Activated CD8-positive, alpha-beta memory T cell treated with anti-CD3 and anti-CD28 coated beads for 1 hour (primary cell): ENCODE measurements at places on chromosomes 12 and 14.

DNA sequence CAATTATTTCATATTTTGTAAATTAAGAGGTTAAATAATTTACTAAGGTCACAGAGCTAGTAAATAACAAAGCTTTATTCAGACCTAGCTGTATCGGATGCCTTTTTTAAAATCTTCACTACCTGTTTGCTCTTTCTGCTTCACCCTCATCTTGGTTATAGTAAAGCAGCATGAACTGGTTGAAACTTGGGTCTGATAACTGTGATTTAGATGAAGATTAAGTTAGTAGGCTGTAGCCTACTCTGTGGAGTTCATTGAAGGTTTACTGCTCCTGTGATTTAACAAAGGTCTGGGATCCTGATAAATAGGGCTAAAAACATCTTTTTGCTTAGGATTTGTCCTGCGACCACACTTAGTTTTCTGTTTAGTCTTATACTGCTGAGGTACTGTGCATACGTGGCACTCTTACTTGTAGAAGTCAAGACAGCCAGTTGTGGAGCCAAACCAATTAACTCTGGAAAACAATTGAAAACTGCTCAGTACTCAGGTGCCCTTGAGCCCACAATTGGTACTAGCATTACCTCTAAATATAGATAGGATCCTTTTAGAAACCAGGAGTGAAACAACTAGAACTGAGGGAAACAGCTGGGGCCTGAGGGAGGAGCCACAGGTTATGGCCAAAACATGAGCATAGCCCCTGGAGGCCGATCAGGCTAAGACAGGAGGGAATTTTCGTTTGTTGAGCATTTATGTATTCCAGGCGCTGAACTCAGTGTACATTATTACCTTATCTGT lies 2.3 kb downstream of the SPATS2 start:
- DNase-seq, result no peak

DNA sequence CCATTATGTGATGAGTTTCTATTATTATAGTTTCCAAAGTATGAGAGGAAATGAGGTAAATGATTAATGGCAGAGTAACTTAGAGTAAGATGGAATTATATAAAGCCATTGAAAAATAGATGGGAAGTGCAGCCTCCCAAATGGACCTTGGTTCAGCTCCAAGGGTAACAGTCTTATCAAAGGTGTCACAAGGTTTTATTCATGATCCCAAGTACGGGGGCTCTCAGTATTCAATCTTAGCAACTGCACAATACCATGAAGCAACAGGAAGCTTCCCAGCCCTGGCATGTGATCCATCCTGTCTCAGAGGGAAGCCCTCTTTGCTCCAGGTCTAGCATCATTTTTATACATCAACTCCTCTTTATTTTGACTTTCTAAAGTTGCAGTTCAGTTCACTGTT lies 948.2 kb downstream of the GALC start:
- DNase-seq, result no peak

GRCh38 chr12:3078086-3078820 lies 1.1 kb downstream of the TSPAN9 start:
- DNase-seq, result no peak

DNA sequence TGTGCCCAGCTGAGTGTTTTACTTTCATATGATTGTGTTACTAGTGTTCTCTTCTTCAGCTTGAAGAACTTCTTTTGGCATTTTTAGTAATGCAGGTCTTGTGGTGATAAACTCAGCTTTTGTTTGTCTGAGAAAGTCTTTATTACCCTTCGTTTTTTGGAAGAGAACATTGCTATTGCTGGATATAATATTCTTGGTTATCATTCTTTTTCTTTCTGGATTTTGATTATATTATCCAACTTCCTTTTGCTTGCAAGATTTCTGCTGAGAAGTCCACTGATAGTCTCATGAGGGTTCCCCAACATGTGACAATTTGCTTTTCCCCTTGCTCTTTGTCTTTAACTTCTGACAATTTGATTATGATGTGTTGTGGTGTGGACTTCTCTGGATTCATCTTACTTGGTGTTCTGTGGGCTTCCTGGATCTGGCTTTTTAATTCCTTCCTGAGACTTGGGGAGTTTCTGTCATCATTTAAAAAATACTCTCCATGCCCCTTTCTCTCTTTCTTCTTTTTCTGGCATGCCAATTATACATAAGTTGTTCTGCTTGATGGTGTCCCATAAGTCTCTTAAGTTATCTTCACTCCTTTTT lies 416.8 kb downstream of the CCDC91 start:
- no peak for DNase-seq

DNA sequence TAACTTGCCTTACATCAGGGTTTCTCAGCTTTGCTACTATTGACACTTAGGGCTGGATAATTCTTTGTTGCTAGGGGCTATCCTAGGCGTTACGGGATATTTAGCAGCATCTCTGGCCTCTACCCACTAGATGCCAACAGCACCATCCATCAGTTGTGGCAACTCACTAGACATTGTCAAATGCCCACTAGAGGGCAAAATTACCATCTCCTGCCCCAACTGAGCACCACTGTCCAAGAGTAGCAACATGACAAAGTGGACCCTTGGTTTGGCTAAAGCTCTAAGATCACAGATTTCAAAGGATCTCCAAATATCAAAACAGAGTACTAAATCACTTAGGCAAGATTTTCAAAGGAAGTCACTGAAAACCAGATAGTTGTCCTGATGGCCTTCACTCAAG lies 251.7 kb upstream of the TBX3 start:
- no peak for DNase-seq

- no peak for DNase-seq
These were observed 27.6 kb downstream of the SAMD4A start for GRCh38 chr14:54594537-54594936.

- no peak for DNase-seq
These were observed 508.6 kb downstream of the FLRT2 start for GRCh38 chr14:86038387-86039042.

DNA sequence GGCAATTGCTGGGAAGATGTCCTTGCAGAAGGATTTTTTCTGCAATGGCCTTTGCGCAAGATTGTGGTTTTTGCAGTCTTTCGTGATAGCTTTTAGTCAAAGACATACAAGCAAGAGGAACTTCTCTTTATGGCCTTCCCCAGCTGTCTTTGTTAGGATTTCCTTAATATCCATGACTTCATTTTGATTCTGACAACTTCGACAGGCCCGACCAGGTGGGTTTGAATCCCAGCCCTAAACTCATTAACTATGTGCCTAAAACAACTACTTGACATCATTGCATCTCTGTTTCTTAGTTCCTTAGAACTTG lies 13.3 kb upstream of the VRK1 start:
- DNase-seq, result no peak

DNA sequence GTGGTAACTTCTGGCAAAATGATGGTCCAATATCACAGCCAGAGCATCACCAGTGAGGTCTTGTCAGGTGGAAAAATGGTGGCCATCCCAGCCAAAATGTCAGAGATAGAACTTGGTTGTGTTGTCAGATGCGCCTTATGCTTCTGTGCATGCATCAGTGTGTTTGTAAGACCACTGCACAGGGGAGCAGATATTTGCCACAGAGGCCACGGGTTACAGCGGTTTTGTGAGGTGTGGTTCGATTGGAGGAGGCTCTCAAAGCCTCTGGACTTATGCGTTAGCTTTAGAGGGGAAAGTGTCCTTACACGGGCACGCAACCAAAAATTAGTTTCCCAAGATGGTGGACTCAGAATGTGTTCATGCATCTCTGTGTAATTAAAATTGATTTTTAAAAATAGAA lies 243.8 kb downstream of the ADGRD1 start:
- no peak for DNase-seq

DNA sequence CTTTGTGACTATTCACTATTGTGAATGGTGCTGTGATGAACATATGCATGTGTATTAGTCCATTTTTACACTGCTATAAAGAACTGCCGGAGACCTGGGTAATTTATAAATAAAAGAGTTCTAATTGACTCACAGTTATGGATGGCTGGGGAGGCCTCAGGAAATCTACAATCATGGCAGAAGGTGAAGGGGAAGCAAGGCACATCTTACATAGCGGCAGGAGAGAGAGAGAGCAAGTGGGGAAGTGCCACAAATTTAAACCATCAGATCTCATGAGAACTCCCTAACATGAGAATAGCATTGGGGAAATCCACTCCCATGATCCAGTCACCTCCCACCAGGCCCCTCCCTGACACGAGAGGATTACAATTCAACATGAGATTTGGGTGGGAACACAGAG lies 90.8 kb downstream of the ATP23 start:
- no peak for DNase-seq

DNA sequence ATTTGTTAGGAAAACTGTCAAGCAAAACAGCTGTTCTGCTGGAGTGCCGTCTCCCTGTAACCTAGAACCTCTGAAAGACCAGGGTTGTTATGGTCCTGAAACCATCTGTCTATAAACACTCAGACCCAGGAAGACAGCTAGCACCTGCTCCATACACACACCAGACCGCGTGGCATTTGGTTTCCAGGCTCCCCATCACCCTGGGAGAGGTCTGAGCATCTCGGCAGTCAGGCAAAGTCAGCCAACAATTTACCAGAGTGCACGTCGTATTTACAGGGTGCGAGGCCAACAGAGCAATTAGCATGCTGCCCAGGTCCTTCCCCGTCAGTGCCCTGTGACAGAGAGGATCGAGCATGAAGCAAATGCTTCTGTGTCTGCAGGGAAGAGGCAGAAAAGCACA lies 272.5 kb downstream of the SLC15A4 start:
- DNase-seq, result no peak

GRCh38 chr12:52871291-52872039 lies 22.7 kb upstream of the KRT78 start:
- DNase-seq, result no peak

GRCh38 chr12:94898388-94898787 lies 105.1 kb downstream of the NDUFA12 start:
- no peak for DNase-seq
